Right ventricle myocardium inferior (tissue), 1 donor: ENCODE measurements at places on chromosomes 11 and 22.

GRCh38 chr22:36565686-36566085, 36.7 kb upstream of the EIF3D start:
- DNase-seq = no peak

- DNase-seq = no peak
Observed at GRCh38 chr11:57356268-57356667, 18.1 kb downstream of the P2RX3 start.

DNA sequence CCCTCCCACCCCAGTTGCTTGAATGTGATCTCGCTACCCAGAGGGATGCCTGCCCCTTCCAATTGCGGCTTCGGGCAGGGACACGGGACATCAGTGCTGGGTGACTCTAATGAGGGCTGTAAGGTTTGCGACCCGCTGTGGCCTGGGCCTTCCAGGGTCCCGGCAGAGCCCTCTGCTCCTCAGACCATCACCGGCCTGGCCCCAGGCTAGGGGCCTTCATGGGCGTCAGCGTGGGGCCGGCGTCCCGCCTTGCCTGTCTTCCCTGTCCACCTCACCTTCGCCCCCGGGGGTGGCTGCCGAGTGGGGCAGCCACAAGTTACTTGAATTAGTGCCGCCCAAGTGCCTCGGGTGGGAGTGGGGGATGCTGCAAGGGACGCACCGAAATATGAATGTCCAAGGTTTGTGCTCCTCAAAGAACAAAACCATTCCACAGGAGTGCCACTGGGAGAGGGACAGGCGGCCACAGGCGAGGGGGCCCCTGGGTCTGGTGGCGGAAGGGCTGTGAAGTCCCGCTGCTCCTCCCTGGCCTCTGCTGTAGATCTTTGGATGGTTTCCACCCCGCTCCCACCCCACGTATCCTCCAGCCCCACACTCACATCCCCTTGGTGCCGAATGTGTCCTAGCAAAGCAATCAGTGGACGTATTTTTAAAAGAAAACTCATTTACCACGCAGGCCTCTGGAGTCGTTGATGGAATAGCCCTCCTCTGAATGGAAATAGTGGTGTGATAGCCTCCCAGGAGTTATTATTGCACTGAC, 317.1 kb downstream of the NTM start:
- no peak for DNase-seq

DNA sequence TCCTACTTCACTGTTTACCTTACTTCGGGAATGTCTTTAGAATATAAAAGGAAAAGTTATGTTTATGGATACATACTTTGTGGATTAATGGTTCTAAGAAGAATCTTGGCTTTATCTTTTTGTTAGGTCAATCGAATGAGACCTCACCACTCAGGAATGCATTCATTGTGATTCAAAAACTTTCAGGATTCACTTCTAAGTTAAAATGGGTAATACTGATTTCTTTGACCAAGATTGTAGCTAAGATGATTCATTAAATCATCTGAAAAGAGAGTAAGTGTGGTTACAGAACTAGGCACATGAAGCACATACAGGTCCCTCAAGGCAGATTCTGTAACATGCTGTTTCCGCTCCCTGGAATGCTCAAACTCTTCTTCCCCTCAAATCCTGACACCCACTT, 716.4 kb downstream of the KCNA4 start:
- DNase-seq = no peak

GRCh38 chr22:23102776-23103175, 32.5 kb downstream of the GNAZ start:
- no peak for DNase-seq

GRCh38 chr11:27646051-27646818, 54.0 kb downstream of the BDNF start:
- DNase-seq = no peak

GRCh38 chr11:16380941-16381568, 24.7 kb upstream of the SOX6 start:
- no peak for DNase-seq
